ENCODE measurements at places on chromosomes 1 and 21. TPM values are rescaled to one million over a fixed set of nuclear protein-coding genes. Genes with fewer than 3 reads are reported as not detected.

DNA sequence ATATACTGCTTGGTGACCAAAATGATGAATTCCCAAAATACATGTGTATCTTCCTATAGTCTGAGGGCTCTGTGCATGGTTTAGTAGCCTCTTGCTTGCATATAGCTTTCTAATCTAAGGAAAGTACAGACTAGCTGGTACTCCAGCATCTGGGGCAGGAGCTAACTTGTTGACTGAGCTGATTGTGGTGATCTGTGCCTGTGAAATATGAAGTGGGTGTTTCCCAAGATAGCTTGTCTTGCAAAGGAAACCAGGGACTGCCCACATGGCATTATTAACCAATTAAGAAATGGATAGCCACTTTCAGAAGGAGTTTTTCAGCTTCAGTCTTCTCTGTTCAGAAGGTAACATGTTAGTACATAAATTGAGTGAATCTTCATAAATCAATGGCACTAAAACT lies 219.8 kb downstream of the NEGR1 start:
- DNase-seq, result no peak

KIAA1614 gene
- 0.13 TPM for total RNA-seq

DNA sequence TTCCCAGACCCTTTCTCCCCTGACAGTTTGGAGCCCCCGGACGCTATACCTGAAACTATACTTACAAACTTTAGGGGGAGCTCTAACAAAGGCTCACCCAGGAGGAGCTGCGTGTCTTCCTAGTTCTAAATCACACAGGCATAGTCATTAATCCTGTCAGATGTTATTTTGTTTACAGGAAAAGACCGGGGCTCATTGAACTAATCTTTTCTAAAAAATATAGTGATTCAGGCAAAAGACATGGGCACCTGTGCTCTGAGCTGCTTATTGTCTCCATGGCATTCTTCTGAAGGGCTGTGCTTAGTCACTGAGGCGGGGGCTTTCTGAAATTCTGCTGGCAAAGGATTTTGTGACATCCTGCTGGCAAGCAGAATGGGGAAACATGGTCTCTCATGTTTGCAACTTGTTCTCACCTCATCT lies 1577.0 kb downstream of the NCAM2 start:
- no peak for DNase-seq

DNA sequence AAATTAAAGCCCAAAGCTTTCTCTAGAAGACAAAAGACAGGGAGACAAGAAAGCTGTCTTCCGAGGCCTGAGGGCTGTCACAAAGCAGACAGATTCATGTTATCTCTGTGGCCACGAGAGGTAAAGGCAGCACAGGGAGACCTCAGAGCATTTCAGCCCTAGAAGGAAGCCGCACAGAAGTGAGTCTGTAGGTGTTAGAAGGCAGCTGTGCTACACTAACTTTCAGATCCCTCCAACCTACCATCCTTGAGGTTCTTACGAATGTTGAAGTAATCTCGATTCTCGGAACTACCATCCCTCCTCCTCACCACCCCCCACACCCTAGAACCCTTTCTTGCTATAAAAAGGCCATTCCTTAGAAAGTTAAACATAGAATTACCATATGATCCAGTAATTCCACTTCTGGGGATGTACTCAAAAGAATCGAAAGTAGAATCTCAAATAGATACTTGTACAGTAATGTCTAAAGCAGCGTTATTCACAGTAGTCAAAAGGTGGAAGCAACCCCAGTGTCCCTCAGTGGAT lies 21.5 kb upstream of the LYST start:
- DNase-seq, result no peak

DNA sequence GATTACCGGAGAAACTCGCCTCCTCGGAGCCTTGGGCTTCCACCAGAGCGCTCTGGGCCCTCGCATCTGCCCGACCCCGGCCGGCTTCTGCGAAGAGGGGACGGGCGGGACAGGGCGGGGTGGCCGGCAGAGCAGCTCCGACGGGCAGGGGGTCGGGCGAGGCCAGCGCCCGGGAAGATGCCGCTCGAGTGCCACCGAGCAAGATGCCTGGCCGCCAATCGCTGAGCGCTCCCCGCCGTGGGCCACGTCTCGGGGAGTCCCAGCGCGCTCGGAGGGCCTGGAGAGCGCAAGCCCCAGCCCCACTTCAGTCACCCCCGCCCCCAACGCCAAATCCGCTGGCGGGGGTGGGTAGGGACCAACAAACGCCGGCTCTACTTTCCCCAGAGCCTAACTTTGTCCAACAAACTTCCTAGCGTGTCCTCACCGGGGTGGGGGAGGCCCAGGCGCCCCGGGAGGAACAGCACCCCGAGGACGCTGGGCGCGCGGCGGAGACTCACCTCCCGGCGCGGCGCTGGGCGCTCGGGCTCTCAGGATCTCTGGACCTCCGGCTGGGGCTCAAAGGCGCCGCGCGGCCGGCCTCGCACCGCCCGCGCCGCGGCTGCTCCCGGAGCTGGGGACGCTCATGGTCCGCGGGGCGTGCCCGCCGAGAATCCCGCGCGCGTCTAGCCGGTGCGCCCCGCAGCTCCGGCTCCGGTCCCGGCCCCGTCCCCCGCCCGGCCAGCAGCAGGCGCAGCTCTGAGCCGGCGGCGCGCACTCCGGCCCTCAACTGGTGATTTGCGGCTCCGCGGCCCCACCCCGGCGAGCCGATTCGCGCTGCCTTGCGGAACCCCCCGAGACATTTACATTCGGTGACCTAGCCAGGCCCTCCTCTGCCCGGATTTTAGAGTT lies at the start of gene BCAR3:
Gene BCAR3 (minus strand): TSS at position 737 of the 888 bp plus-strand sequence. CDS start 6,907 bp downstream, outside the sequence.
- peak; percentile 71 for DNase-seq

- DNase-seq, result peak; percentile 62
Observed at GRCh38 chr21:17513214-17514123, 626 bp downstream of the CXADR start.

LRRC53 gene
- not detected for total RNA-seq

GRCh38 chr21:44628707-44629391 lies 2.0 kb downstream of the KRTAP10-9 start:
- no peak for DNase-seq

DNA sequence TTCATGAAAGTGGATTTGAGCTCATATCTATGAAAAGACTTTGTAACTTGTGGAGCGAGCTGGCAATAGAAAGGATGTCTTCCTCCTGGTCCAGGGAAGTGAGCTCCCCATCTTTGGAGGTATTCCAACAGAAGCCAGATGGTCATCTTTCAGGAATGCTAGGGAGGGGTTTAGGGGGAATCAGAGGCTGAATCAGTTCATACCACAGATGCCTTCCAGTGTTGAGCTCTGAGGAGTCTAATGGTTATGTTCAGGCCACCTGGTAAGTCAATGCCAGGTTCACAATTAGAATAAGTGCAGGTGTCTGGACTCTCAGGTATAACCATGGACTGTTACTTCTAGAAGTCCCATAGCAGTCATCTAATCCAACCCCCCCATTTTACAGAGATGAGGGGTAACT lies 119.1 kb downstream of the ACTL8 start:
- DNase-seq, result no peak

SH2D5 gene
- total RNA-seq, result 0.30 TPM

- DNase-seq, result peak; percentile 51
Observed at GRCh38 chr1:52032785-52033131, 852 bp downstream of the KTI12 start.

- DNase-seq, result no peak
Observed at GRCh38 chr1:59900640-59901039, 25.9 kb downstream of the CYP2J2 start.

- DNase-seq, result no peak
Observed at GRCh38 chr1:212487774-212488435, 55.2 kb downstream of the NENF start.

NHLH1 gene
- total RNA-seq, result 0.10 TPM

DNA sequence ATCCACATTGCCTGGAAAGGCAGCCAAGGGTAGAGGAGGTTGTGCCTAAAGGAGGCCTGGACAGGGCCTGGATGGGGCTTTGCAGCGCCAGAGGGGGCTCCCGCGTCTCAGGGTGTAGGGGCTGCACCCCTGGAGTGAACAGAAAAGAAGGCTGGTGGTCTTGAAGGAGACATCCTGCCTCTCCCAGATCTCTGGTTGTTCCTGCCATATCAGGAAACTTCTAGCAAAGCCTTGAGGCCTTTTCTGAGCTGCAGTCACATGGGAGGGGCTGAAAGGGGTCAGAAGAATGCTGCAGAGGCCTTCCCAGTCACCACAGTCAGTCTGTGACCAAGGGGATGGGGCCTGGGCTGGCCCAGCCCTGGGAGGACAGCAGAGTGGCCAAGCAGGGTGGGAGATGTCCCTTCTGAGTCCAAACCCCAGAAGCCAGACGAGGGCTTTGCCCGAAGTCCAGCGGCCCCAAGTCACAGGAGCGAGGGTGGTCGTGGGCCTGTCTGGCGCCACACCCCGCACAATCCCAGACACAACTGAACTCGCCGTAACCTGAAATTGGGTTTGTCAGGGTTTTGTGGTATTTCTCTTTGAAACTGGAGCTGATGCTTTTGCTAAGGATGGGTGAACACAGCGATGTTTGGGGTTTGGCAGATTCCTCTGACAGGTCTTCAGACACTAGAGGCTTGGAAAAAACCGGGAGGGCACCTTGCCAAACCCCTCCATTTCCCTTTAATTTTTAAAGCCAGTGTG lies 29.6 kb downstream of the SIM2 start:
- DNase-seq, result peak; percentile 19

DNA sequence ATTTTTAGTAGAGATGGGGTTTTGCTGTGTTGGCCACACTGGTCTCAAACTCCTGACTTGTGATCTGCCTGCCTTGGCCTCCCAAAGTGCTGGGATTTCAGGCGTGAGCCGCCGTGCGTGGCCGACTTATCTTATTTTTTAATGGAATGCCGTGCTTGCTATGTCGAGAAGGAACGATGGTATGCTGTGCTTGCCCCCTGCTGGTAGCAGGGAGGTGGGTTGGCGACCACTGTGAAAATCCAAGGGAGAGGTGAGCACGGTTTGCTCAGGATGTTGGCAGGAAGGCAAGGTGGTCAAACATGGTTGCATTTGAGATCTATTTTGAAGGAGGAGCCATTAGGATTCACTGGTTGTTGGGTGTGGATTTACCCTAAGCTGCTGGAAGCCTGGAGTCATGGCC lies 45.8 kb upstream of the RCC2 start:
- DNase-seq, result no peak

- peak; percentile 30 for DNase-seq
Observed at GRCh38 chr1:41571041-41571440, 86.6 kb upstream of the EDN2 start.

GRCh38 chr1:83997631-83998030 lies 1.3 kb downstream of the TTLL7 start:
- no peak for DNase-seq

DNA sequence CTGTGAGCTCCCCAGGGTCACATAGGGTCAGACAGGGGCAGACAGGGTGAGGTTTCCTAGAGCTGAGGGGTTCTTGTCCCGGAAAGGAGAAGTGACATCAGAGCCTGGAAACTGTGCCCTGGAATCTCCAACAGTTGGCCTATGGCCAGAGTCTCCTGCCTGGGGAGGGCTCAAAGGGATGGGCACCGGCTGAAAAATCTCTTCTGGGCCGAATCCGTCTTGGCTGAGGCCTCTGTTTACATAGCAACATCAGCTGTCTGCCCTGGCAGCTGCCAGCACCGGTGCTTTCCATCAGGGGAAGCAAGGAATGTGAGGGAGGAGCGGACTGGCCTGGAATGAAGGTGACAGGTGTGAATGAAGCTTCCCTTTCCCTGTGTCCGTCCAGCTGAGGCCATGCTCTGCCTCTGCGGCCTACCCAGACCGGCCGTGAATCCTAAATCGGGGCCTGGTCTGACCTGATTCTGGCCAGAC lies 30.7 kb downstream of the VASH2 start:
- DNase-seq, result peak; percentile 49

DNA sequence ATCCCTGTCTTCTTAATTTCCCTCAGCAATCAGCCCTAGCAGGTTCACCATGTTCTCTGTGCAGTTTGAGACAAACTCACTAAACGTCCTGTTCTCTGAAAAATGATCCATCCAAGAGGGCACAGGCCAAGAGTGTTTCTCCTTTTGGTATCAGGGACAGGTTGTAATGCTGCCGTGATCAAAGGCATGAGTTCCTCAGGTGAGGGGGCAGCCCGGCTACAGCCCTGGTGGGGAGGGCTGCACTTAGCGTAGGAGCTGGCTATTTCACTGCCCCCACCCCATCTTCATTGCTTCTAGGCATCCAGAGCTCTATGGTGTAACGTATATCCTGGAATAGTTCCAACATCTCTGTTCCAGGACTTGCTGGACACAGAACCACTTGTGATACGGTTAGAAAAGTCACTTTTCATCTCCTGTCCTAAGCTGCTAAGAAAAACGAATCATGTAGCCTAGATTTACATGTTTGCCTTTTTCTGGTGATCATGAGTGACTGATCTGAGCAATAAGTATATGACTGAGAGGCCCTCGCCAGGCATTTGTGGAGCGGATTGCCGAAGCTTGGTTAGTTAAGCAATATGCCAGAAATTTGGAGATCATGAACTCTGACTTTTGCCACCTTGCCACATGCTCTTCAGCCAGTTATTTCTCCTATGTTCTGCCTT lies 41.1 kb upstream of the SRP9 start:
- peak; percentile 62 for DNase-seq

KIF1B gene
- total RNA-seq, result 28.5 TPM

GRCh38 chr1:47777322-47777721 lies 219.9 kb downstream of the TRABD2B start:
- no peak for DNase-seq

LCE1B gene
- total RNA-seq, result not detected

KCNJ15 gene
- 1.8 TPM for total RNA-seq

- DNase-seq, result no peak
Observed at GRCh38 chr1:58895559-58896145, 111.8 kb upstream of the JUN start.

AMY1B gene
- total RNA-seq, result not detected

DNA sequence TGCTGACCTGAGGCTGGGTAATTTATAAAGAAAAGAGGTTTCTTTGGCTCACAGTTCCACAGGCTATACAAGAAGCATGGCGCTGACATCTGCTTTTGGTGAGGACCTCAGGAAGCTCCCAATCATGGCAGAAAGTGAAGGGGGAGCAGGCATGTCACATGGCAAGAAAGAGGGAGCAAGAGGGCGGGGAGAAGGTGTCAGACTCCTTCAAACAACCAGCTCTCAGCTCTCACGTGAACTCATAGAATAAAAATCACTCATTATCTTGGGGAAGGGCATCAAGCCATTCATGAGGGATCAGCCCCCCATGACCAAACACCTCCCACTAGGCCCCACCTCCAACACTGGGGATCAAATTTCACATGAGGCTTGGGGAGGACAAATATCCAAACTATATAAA lies 266.8 kb downstream of the RHOU start:
- no peak for DNase-seq

IL6R gene
- total RNA-seq, result 171 TPM

NSUN4 gene
- total RNA-seq, result 9.3 TPM

DNA sequence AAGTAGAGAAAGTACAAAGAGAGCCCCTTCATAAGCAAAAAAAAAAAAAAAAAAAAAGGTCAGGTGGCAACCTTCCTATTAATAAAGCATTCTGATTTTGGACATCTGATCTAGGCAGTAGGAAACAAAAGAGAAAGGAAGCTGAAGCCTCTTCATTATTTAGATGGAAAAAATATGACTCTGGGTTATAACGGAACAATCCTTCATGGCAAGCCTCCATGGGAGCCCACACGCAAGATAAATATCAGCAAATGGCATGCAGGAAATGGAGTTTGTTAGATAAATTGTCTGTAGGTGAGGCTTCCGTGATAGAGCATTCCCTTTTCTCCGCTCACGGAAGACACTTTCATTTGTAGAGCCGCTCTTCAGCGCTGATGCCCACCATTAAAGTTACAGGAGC lies 381.0 kb downstream of the TTLL7 start:
- DNase-seq, result no peak

KCNQ4 gene
- total RNA-seq, result 0.20 TPM

All from left lobe of liver (tissue), 2 donors.